ENCODE measurements at places on chromosomes 12 and 14.

GRCh38 chr14:75283833-75284563 lies 5.4 kb downstream of the FOS start:
- DNase-seq: no peak

DNA sequence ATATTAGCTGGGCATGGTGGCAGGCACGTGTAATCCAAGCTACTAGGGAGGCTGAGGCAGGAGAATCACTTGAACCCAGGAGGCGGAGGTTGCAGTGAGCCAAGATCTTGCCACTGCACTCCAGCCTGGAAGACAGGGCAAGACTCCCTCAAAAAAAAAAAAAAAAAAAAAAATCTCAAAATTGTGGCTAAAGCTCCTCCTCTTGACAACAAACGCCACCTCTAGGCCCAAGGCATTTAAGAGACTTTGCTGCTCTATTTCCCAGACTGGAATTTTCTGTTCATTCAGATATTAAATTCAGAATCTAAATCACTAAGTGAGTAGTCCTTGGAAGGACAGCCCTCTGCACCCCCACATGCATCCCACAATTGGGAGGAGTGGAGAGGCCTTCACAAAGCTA lies 1.4 kb downstream of the ZFYVE1 start:
- no peak for DNase-seq

GRCh38 chr12:111596985-111597830 lies 1.9 kb downstream of the ATXN2 start:
- no peak for DNase-seq

- no peak for DNase-seq
These were observed 29.9 kb upstream of the YARS2 start for GRCh38 chr12:32785557-32785956.

GRCh38 chr12:56129206-56129941 lies 1.3 kb downstream of the ESYT1 start:
- no peak for DNase-seq

GRCh38 chr12:53099071-53099882 lies 1.8 kb downstream of the IGFBP6 start:
- no peak for DNase-seq

DNA sequence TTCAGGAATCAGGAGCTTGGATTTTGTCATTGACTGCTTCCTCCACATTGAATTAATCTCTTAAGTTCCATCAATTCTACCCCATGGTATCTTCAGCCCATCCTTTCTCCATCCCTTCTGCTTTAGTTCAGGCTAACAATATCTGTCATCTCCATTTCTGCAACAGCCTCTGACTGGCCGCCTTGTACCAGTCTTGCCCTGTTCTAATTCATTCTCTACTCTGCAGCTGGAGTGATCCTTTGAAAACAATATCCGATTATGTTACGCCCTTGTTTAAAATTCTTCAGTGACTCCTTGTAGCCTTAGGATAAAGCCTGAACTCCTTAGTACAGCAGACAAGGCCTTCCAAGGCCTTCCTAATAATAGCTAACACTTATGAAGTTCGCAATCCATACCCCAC lies 170.2 kb downstream of the ETV6 start:
- no peak for DNase-seq

GRCh38 chr12:132986885-132987225 lies 688 bp downstream of the ZNF26 start:
- DNase-seq: no peak

GRCh38 chr14:58947156-58947555 lies 241.3 kb upstream of the DAAM1 start:
- DNase-seq: no peak

DNA sequence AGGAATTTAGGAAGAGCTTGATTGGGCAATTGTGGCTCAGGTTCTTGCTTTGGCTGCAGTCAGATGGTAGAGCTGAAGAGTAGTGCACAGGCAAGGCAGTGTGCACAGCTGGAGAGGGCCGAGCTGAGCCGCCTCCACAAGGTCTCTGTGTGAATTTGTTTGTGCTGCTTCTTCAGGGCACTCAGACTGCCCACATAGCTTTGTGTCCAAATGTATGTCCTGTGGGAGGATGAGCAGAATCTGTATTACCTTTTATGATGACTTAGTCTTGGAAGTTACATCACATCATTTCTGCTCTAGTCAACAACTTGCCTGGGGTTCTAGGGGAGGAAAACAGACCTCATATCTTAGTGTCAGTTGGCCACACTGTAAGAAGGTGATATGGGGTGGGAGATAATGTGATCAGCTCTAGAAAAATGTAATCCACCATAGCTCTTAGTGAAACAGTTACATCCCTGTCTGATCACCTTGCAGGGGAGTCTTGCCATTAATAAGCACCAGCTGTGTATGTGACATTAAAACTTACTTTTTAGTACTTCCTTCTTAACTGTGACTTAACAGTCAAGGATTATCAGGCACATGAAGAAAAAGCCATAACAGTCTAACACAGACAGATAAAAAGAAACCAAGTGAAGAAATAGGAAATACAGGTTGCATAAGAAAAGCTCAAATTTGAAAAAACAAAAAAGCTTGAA lies 53.4 kb downstream of the RCOR1 start:
- no peak for DNase-seq

- DNase-seq: no peak
These were observed 33.9 kb downstream of the MIA2 start for GRCh38 chr14:39267608-39268005.

- DNase-seq: no peak
These were observed 33.6 kb downstream of the CMKLR1 start for GRCh38 chr12:108305520-108305919.

- no peak for DNase-seq
These were observed 210.9 kb upstream of the ARID2 start for GRCh38 chr12:45518291-45519235.

- DNase-seq: no peak
These were observed 10.2 kb downstream of the PZP start for GRCh38 chr12:9198012-9198411.

- no peak for DNase-seq
These were observed 35.4 kb upstream of the LTA4H start for GRCh38 chr12:96070670-96071279.

GRCh38 chr12:7719946-7720730 lies 8.9 kb downstream of the DPPA3 start:
- DNase-seq: no peak

DNA sequence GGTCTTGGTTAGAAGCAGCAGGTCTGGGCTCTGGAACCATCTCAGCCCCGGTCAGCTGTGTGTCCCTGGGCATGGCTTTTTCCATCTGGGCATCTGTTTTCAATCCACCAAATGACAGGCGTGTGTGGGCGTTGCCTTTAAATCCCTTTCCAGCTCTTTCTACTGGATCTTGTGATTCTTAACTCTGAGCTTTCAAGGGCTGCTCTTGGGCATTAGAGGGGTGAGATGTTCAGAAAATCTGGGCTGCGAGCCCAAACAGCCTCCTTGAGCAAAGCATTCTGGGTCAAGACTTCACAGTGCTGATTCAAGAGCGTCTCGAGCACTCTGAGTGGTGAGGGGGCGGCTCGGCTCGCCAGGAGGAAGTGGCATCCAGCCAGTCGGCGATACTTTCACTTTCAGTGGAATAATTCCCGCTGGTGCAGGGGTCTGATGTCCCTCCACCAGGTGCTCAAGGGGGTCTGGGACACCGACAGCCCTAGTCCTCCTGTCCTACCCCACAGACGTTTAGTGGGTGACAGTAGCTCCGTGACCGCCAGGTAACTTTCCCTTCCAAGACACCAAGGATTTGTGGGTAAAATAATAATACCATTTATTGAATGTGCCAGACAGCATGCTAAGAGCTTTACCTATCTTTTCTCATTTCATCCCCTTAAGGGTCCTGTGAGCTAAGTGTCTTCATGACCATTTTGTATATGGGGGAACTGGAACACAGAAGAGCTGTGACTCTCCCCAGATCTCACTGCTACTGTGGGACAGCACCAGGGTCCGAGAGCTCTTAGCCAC lies 114.0 kb downstream of the PLXNC1 start:
- DNase-seq: no peak
